ENCODE measurements at places on chromosomes 3 and 15.

- no peak for DNase-seq
These were observed 819 bp downstream of the NEK4 start for GRCh38 chr3:52769786-52770455.

DNA sequence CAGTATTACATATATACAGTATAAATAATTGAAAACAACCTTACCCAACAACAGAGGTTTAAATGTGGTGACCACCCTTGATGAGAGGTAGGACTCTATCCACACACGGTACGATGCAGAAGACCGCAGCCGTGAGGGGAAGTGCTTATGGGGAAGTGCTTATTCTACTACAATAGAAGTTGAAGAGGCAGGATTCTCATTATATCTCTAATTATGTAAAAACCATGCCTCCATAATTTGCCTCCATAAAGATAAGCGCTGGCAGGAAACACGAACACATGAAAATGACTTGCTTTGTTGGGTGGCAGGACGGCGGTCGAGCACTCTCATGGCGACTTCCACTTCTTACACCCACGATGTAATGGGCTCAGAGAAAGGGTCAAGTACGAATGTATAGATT, 7.2 kb upstream of the MUC13 start:
- DNase-seq: no peak

DNA sequence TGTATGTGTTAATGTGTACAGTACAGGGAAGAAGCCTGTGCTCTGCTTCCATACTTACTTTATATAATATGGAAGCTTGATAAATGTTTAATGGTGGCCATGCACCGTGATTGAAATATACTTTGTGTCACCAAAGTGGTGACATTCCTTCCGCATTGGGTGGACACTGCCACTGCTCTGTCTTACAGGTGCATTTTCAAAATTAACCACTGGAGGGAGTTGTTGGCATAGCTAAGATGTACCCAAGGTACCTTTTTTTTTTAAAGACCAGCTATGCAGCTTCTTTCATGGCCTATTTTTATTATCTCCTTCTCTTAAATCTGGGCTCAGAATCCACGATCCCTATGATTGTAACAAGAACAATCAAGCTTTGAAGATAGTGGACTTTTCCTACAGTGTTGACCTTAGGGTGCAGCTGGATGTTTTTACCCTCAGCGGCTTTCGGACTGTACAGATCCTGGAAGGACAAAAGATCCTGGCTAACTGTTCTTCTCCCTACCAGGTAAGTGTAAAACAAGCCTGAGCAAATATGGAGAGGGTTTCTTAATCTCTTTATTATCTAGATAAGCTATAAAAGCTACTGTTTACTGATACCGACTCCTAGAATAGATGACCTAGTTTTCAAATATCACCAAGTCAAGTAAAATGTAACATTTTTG, 21.6 kb upstream of the PAK6 start:
- peak; percentile 33 for DNase-seq

DNA sequence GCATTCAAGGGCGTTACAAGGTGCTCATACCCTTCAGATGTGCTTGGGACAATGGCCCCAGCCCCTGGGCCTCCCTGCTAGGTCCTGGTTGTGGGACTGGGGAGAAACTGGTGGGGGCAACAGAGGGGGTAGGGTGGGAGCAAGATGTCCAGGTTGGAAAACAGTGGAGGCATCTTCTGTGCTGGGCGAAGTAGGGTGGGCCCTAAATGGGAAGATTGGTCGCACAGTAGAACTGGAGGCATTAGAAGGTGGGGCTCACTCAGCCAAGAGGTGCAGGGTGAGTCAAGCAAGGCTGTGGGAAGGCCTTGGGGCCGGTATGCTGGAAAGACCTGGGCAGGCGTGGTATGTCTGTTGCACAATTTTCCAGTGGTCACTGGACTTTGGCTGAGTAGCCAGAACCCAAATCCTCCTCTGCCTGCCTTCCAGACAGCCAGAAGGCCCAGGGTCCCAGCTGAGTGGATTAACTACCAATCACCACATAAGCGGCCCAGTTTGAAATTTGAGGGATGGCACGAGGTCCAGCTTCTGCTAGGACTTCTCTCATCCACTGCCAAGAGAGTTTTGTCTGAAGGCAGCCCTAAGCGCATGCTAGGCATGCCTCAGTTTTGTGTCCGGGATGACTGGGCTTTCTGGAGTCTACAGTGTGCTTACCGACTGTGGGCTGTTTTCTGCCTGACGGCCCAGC, 74.5 kb downstream of the LSM3 start:
- peak; percentile 24 for DNase-seq
